ENCODE measurements at places on chromosomes 7 and 10.
A peak's percentile ranks its signal among the peaks of the same experiment; 100 is the strongest.

- DNase-seq: peak; percentile 63
Measured at GRCh38 chr10:68955832-68956532, at the start of gene DDX21. DDX21 (plus strand) TSS chr10:68956170; CDS start chr10:68956226, 56 bp downstream.

- DNase-seq: no peak
Measured at GRCh38 chr7:27174874-27175625, 930 bp upstream of the HOXA10 start.

- no peak for DNase-seq
Measured at GRCh38 chr10:31771331-31771831, 157.2 kb downstream of the ARHGAP12 start.

- DNase-seq: no peak
Measured at GRCh38 chr7:76509931-76510877, at the start of gene UPK3B. UPK3B (plus strand) TSS chr7:76510552; CDS start chr7:76510653, 101 bp downstream.

- DNase-seq: no peak
Measured at GRCh38 chr10:35216303-35216905, 89.8 kb downstream of the CREM start.

DNA sequence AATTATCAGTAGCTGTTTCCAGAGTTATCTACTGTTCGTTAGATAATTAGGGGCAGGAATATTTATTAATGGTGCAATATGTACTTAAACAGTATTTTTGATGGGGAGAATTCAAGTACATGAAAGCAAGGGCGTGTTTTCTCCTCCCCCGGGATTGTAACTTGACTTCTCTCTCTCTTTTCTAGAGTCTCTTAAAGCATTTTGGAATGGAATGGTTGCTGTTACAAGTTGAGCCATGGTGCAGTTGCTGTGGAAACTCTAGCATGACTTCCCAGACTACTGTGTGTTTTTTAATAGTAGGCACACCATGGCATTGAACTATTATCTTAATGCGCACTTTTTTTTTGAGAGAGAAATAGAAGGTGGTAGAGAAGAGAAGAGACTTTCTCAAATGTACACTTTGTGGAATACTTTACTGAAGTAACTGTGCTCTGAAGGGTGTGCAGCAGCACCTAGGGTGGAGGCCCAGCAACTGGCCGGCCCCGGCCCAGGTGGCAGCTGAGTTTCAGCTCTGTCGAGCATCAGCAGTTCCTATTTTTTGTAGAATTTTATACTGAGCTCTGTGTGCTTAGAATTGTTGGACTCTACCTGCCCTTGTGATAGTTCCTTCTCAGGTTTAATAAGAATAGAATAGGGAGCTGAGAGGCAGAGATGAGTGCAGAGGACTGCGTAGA is 64.4 kb downstream of the CCNY start:
- no peak for DNase-seq

DNA sequence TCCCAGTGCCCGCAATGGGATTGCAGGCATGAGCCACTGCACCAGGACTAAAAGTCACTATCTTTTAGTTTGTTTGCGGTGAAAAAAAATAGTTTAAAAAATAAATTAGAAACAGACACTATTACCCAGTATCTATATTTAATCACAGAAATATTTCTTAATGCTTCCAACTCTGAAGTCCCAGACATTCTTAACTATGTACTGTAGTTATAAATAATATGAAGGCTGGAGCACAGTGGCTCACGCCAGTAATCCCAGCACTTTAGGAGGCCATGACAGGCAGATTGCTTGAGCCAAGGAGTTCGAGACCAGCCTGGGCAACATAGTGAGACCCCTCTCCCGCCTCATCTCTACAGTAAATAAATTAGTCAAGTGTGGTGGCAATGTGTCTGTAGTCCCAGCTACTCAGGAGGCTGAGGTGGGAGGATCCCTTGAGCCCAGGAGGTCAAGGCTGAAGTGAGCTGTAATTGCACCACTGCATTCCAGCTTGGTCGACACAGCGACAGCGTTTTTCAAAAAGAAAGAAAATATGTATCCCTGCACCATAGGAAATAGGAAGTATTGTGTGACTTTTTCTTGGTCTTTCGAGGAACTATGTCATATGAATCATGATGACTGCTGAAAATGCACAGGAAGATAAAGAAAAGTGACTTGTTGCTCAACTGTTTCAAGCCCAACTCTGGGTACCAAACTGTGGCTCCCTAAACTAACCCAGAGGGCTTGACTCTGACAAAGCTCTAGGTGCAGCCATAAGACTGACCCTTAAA is 74.9 kb upstream of the STEAP1B start:
- no peak for DNase-seq

DNA sequence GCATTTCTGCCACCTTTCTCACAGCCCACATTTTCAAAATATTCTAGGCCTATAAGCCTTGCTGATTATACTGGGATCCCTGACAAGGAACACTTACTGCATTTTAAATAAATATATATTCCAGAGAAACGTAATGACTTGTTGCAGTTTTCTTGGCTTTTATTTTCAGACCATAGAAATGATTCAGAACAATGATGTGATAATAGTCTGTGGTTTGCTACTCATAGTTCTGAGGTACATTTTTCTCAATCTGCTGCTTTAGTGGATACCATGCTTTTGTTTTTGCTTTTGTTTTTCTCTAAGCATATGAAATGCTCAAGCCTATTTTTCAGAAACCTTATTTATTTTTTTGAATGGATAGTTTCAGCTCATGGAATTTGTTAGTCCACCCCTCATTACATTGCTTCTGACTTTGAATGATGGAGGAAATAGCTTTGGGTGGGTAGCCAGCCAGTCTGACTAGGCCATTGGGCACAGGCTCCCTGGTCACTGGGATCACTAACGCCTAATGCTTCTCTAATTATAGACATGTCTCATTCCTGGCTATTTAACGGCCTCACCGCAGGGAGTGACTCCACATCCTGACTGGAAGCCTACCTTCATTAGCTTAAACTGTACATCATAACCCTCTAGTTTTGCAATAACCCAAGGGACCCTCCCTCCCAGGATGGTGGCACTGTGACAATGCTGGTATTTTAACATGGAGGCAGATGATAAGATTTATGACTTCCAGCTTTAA is 66.1 kb downstream of the MBL2 start:
- no peak for DNase-seq

GRCh38 chr10:108208038-108208437 is 1043.5 kb upstream of the SORCS1 start:
- DNase-seq: no peak

- no peak for DNase-seq
Measured at GRCh38 chr10:89973326-89973725, 271.9 kb downstream of the KIF20B start.

DNA sequence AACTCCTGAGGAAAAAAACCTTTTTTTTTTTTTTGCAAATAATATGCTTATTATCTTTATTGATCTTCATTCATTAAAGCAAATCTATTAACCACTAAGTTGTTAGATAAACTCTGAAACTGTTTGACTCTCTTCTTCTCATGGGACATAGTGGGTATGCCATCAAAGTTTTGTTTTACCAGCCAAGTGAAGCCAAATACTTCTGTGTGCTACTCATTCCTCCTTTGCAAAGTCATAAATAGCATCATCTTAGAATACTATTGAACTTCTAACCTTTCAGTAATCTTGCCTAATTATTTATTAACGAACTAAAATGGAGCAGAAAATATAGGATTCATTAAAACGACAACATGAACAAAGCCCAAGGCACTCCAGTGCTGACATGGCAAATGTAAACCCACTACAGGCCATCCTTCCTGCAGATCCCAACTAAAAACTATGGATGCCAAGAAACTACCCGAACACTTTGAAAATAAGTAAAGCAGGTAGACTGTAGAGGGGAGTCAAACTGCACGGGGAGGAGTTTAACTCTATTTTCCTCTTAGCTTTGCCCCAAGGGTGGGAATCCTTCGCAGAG is 61.2 kb upstream of the ODAD2 start:
- DNase-seq: no peak

GRCh38 chr7:29883462-29884398 is 77.4 kb downstream of the WIPF3 start:
- no peak for DNase-seq

GRCh38 chr10:4771554-4772201 is 54.3 kb upstream of the AKR1E2 start:
- DNase-seq: no peak

GRCh38 chr7:1555046-1555812 is 776 bp downstream of the TMEM184A start:
- DNase-seq: no peak

DNA sequence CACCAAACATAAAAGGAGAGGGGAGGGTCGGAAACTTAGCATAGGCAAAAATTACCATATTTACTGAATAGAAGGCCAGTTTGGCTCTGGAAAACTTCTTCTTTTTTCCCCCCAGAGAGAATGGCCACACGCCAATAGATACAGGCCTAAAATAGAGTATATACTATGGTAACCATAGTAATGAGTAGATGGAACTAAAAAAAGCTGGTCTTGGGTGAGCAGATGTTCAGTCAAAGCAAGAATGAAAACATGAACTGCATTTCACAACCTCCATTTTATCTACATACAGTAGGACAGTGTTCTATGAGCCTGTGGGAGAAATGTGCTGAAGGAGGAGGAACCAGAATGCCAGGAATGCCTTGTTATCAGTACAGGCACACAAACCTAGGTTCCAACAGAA is 141.7 kb upstream of the SEMA3A start:
- DNase-seq: no peak

GRCh38 chr7:43476896-43477295 is 106.0 kb upstream of the STK17A start:
- DNase-seq: no peak

- DNase-seq: no peak
Measured at GRCh38 chr7:1526271-1526754, 4.2 kb upstream of the MAFK start.

DNA sequence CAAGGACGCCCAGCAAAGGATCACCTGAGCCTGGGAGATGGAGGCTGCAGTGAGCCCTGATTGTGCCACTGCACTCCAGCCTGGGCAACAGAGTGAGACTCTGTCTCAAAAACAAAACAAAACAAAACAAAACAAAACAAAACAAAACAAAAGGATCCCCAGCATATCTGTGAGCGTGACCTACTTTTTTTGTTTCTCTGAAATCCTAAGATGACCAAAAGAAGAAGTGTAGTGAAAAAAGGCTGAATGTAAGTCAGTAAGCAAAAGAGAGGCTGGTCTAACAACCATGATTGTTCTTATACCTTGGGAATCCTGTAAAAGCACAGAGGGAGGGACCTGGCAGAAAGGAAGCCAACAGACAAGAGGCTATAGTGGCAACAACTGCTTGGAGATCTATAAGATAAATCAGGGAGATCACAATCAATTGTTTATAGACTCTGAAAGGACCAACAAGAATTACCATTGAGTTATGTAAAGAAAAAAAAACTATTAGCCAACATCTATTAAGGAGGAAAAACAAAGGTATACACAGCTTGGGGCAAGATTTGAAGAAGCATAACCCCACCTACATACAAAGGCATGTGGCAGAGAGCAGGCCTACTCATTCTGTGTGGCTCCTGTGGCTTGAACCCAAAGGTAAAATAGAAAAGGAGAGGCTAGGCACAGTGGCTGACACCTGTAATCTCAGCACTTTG is 255.2 kb upstream of the KLF14 start:
- no peak for DNase-seq

DNA sequence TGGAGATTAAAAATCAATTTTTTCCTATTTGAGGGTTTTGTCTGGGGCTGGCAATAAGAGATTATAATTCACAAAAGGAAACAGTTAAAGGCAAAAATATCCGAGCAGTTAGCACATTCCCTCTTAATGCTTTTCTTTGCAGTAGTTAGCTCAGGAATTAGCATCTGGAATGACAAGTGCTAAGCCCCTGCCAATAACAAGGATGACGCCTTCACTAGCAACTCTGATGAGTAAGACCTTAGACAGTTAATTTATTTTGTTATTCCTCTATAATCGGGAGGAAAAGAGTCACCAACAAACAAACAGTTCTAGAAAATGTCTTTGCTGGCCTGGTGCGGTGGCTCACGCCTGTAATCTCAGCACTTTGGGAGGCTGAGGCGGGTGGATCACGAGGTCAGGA is 151.3 kb downstream of the TRIL start:
- no peak for DNase-seq

DNA sequence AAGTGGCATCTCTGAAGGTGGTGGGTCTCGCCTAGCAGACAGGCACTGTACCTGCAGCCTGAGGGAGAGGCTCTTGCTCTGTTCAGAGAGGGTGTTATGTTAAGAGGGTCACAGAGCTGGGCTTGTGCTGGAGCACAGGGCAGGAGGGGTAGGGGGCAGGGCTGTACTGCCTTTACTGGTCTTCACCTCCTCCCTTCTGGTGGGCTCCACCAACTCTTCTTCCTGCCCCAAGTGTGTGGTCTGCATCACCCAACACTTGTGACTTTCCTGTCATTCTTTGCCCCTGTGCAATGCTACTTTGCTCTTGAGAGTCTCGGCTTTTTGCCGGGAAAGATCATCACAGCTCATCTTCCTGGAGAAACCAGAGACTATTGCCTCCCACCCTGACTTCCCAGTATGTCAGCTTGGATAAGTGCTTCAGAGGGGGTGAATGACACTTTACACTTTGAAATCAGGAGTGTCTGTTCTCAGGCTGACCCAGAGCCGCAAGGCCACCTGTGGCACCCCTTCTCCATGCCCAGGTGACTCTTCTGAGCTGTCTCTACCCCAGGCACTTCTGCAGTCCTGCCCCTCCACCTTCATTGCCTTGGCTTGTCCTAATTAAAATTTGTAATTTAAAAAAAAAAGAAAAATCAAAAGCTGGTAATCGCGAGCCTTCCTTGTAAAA is 38.4 kb upstream of the IKZF1 start:
- no peak for DNase-seq

- DNase-seq: no peak
Measured at GRCh38 chr10:96260014-96260413, 11.4 kb downstream of the BLNK start.

- no peak for DNase-seq
Measured at GRCh38 chr10:22301193-22301592, 15.0 kb upstream of the COMMD3 start.

DNA sequence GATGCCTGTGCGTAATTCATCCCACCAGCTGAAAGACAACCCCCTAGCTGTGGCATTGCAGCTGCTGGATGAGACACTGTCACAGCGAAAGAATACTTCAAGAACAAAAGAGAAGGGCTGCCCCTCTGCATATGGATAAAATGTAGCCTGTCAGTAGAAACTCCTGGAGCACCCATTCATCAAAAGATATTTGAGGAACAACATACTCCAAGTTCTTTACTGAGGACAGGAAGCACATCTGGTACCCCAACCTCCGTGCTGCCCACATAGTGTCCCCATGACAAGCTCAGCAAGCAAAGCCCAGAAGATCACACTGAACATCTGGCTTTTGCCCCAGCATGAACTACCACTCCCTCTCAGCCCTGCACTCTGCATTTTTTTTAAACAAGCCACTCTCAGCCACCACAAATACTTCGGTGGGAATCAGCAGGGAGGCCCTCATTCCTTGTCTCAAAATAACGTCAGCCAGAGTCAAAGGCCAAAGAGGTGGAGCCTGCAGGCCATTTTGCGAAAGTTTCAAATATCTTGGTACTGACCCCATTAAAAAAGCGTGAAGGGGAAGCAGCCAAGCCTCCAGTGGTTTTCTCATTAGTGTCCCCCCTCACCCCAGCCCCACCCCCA is 1.7 kb downstream of the CREB3L2 start:
- no peak for DNase-seq

GRCh38 chr7:117021986-117022385 is 68.7 kb downstream of the ST7 start:
- DNase-seq: no peak
